Placental pericyte (primary cell): ENCODE measurements at places on chromosomes 7 and 10. TPM values are rescaled to one million over a fixed set of nuclear protein-coding genes. Genes with fewer than 3 reads are reported as not detected.

The C10orf62 gene
- total RNA-seq = not detected in 2 replicates

The GJD4 gene
- total RNA-seq = not detected in 2 replicates

The ITPRID1 gene
- total RNA-seq = not detected in 2 replicates

The TBX20 gene
- 11.8 and 16.0 TPM in 2 replicates for total RNA-seq

The ZNF365 gene
- total RNA-seq = 0.88 and 7.0 TPM in 2 replicates

The OR2A14 gene
- total RNA-seq = not detected in 2 replicates

The CPVL gene
- total RNA-seq = 0.14 and 1.1 TPM in 2 replicates

The TSC22D4 gene
- total RNA-seq = 35.5 and 37.9 TPM in 2 replicates

The DEPP1 gene
- total RNA-seq = 3.6 and 14.4 TPM in 2 replicates

The LIPJ gene
- not detected in 2 replicates for total RNA-seq

The SNX13 gene
- 39.6 and 45.4 TPM in 2 replicates for total RNA-seq

The NXPH1 gene
- not detected in 2 replicates for total RNA-seq

The BMPER gene
- total RNA-seq = 16.6 and 24.5 TPM in 2 replicates

The NOLC1 gene
- 46.5 and 56.2 TPM in 2 replicates for total RNA-seq

The FOXI2 gene
- not detected in 2 replicates for total RNA-seq

The DLG5 gene
- total RNA-seq = 63.9 and 64.1 TPM in 2 replicates

The SPAG6 gene
- not detected in 2 replicates for total RNA-seq

The CADPS2 gene
- 7.7 and 19.9 TPM in 2 replicates for total RNA-seq

The AKAP9 gene
- 31.3 and 48.2 TPM in 2 replicates for total RNA-seq

The GNGT1 gene
- not detected in 2 replicates for total RNA-seq

The ZNF467 gene
- 0.72 and 4.8 TPM in 2 replicates for total RNA-seq

The VENTX gene
- total RNA-seq = not detected in 2 replicates

The FFAR4 gene
- not detected in 2 replicates for total RNA-seq

The SFXN3 gene
- 67.0 and 145 TPM in 2 replicates for total RNA-seq

The PDZD7 gene
- total RNA-seq = 0.22 and 0.57 TPM in 2 replicates

The ARMH3 gene
- 9.2 and 10.5 TPM in 2 replicates for total RNA-seq

The GCK gene
- total RNA-seq = 0.22 TPM in 1 of 2 replicates, not detected in the other

The TRPV6 gene
- not detected in 2 replicates for total RNA-seq

The CACNB2 gene
- under 0.01 and 0.14 TPM in 2 replicates for total RNA-seq

The CPN1 gene
- not detected in 2 replicates for total RNA-seq

The SLC26A3 gene
- total RNA-seq = not detected in 2 replicates

The RBP4 gene
- total RNA-seq = 0.22 TPM in 1 of 2 replicates, not detected in the other

The PILRA gene
- not detected in 2 replicates for total RNA-seq

The CARD11 gene
- total RNA-seq = 0.88 and 1.0 TPM in 2 replicates

The PVRIG gene
- total RNA-seq = not detected in 2 replicates

The ASB15 gene
- total RNA-seq = not detected in 2 replicates

The CAMK2B gene
- 0.22 and 0.43 TPM in 2 replicates for total RNA-seq

The VOPP1 gene
- 23.9 and 132 TPM in 2 replicates for total RNA-seq

The DNMBP gene
- total RNA-seq = 26.3 and 93.5 TPM in 2 replicates

The CPA5 gene
- total RNA-seq = not detected in 2 replicates

The CPA2 gene
- total RNA-seq = 0.22 TPM in 1 of 2 replicates, not detected in the other

The CYP51A1 gene
- 193 and 481 TPM in 2 replicates for total RNA-seq

The PPRC1 gene
- total RNA-seq = 22.1 and 34.4 TPM in 2 replicates

The ZFYVE27 gene
- total RNA-seq = 24.9 and 31.6 TPM in 2 replicates

The PRPS1L1 gene
- total RNA-seq = not detected in 2 replicates

The PYROXD2 gene
- 9.3 and 16.4 TPM in 2 replicates for total RNA-seq
